ENCODE measurements at places on chromosomes 12 and 14. TPM values are rescaled to one million over a fixed set of nuclear protein-coding genes. Genes with fewer than 3 reads are reported as not detected.

The KRT75 gene
- polyA plus RNA-seq = not detected

The GDF11 gene
- 0.41 TPM for polyA plus RNA-seq

The LRRC9 gene
- not detected for polyA plus RNA-seq

The HRK gene
- 7.9 TPM for polyA plus RNA-seq

The LRIG3 gene
- not detected for polyA plus RNA-seq

The ATP5F1B gene
- 832 TPM for polyA plus RNA-seq

The SLCO1B1 gene
- not detected for polyA plus RNA-seq

DNA sequence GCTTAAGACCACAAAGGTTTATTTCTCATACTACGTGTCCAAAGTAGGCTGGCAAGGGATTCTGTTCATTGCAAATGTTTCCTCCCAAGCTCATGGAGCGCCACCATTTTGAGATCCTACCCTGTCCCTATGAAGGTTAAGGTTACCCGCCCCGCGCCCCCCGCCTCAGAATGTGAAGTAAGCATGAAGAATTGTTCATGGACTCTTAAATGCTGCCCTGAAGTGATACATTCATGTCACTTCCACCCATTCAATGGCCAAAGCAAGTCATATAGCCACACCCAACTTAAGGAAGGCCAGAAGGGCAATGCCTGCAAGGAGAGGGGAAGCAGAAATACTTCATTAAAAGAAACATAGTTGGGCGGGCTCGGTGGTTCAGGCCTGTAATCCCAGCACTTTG, 4.2 kb downstream of the TMEM253 start:
- peak overlapping the region; percentile 91 for H3K4me3 ChIP-seq
- peaks cover 14% of the 10 kb centered on the region for H3K4me1 ChIP-seq
- H3K27ac ChIP-seq = peak overlapping the region; percentile 81
- DNase-seq = no peak

DNA sequence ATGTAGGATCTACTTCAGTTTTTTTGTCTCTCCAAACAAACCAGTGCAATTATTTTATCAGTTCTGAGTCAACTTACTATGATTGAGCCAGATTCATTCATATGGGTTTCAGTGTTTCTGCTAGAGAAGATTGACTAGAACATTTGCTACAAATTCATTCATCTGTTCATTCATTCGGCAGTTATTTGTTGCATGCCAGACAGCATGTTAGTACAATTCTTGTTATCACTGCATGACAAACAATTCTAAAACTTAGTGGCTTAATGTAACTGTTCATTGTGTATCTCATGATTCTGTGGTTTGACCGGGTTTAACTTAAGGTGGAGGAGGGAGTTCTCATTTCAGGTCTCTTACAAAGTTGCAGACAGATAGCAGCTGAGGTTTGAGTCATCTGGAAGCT, 52.3 kb downstream of the POLR3B start:
- peaks cover 21% of the 10 kb centered on the region for H3K36me3 ChIP-seq
- no peak overlapping the region for H3K27ac ChIP-seq
- H3K4me1 ChIP-seq = no peaks in the 10 kb centered on the region
- no peaks in the 10 kb centered on the region for H3K27me3 ChIP-seq
- no peak overlapping the region for H3K4me3 ChIP-seq

DNA sequence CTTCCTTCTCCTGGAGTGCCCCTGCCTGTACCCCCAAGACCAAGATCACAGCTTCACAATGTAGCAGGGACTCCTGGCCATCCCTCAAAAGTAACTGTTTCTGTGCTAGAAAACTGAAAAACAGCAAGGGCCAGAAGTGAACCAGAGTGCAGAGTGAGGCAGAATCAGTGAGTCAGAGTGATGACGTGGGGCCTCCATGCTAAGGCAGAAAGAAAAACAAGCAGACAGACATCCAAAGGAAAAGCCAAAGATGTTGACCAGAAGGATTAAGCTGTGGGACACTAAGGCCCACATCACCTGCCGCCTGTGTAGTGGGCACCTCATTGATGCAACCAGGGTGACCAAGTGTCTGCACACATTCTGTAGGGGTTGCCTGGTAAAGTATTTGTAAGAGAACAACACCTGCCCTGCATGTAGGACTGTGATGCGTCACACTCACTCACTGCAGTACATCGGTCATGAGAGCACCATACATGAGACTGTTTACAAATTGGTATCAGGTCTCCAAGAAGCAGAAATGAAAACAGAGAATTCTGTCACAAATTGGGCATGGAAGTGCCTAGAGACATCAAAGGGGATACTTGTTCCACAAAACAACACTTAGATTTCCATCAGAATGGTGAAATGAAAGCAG, 51.2 kb downstream of the ARMH4 start:
- H3K27me3 ChIP-seq = peaks cover 10% of the 10 kb centered on the region
- H3K4me3 ChIP-seq = no peak overlapping the region

DNA sequence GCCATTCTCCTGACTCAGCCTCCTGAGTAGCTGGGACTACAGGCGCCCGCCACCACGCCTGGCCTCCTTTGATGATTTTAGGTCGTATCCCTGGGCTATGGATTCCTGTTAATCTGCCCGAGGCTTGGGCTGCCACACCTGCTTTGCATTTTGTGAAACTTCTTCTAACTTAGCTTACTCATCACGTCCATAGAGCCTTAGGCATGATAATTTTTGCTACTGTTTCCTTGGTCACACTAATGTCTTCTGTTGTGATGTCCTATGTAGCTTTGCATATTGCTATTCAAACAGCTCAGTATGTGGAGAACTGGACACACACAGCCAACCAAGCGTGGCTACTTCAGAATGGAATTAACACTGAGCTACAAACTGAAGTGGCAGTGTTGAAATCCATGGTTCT, 47.5 kb upstream of the DDX11 start:
- no peaks in the 10 kb centered on the region for H3K36me3 ChIP-seq
- no peak overlapping the region for H3K27ac ChIP-seq
- no peaks in the 10 kb centered on the region for H3K27me3 ChIP-seq
- DNase-seq = no peak
- H3K4me1 ChIP-seq = no peaks in the 10 kb centered on the region
- H3K4me3 ChIP-seq = no peak overlapping the region

GRCh38 chr12:57718641-57719528, 19.7 kb downstream of the AGAP2 start:
- H3K27ac ChIP-seq = no peak overlapping the region
- no peaks in the 10 kb centered on the region for H3K27me3 ChIP-seq
- peaks cover 17% of the 10 kb centered on the region for H3K36me3 ChIP-seq
- H3K4me1 ChIP-seq = peaks cover 15% of the 10 kb centered on the region

DNA sequence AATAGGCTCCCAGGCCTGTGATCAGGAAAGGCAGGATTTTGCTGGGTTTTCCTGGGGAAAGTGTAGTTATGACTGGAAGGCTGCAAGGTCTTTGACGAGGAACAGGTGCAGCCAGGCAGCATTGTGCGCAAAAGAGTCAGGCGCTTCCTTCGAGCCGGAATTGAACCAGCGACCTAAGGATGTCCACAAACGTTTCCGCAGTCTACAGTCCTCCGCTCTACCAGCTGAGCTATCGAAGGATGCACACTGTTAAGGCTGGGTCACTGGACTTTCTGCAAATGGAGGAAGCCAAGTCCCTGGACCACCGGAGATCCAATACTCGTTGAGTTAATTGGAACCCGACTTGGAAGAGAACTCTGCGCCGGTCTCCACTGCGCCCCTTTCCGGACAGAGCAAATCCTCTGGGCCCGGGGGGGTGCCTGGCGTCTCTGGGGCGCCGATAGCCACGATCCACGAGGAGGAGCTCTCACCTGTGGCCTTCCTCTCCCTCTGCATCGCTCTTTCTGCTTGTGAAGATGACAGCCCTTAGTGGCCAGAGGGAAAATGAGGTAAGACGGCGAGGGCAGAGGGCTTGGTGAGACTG, 18.4 kb upstream of the OR6S1 start:
- peaks cover 32% of the 10 kb centered on the region for H3K4me1 ChIP-seq
- peaks cover 36% of the 10 kb centered on the region for H3K27me3 ChIP-seq
- H3K27ac ChIP-seq = no peak overlapping the region
- no peak overlapping the region for H3K4me3 ChIP-seq
- peaks cover 8% of the 10 kb centered on the region for H3K36me3 ChIP-seq

GRCh38 chr14:24785698-24786097, 151.7 kb upstream of the GZMB start:
- H3K36me3 ChIP-seq = no peaks in the 10 kb centered on the region
- DNase-seq = no peak
- no peaks in the 10 kb centered on the region for H3K4me1 ChIP-seq
- H3K4me3 ChIP-seq = no peak overlapping the region
- H3K27ac ChIP-seq = no peak overlapping the region
- H3K27me3 ChIP-seq = peaks cover 12% of the 10 kb centered on the region

DNA sequence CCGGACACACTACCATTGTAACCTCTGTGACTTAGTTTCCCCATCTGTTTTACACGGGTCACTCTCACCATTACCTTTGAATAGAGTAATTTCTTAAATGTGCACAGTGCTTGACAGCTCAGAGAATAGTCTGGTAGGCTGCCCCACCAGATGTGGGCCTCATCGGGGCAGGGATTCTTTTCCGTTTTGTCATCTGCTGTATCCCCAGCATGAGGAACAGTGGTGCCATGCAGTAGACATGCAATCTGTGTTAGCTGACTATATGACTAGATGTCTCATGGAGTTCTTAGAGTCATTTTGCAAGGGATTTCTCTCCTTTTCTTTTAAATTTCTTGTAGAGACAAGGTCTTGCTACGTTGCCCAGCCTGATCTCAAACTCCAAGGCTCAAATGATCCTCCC, 44.9 kb upstream of the PLEKHG3 start:
- H3K4me3 ChIP-seq = peak overlapping the region; percentile 36
- H3K36me3 ChIP-seq = no peaks in the 10 kb centered on the region
- H3K27me3 ChIP-seq = peaks cover 50% of the 10 kb centered on the region
- H3K4me1 ChIP-seq = peaks cover 7% of the 10 kb centered on the region

DNA sequence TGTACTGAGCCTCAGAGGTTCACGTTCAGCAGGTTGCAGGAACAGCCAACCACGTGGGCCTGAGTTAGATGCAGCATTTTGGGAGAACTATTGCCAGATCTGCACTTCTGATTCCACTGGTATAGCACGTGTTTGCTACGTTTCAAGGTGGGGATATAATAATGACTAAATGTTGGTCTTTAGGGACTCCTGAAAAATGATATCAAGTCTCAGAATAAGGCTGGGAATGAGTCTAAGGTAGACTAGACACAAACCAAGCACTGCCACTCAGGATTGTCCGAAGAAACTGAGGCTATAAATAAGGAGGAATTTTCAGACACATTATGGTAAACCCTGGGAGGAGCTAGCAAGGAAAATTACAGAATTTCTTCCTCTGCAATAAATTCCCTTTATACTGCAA, 98.1 kb downstream of the ESR2 start:
- H3K27me3 ChIP-seq = no peaks in the 10 kb centered on the region
- H3K4me1 ChIP-seq = peaks cover 43% of the 10 kb centered on the region
- H3K36me3 ChIP-seq = peaks cover 6% of the 10 kb centered on the region
- DNase-seq = no peak

DNA sequence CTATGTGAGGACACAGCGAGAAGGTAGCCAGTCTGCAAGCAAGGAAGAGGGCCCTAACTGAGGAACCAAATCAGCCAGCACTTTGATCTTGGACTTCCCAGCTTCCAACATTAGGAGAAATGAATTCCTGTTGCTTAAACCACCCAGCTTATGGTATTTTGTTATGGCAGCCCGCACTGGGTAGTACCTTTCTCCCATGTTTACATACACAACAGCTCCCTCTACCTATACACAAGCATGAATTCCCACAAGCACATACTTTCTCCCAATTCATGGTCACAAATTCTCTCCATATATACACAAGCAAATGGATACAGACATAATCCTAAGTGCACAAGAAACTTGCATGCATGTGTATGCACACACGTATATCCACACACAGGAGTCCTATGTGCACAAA, 7.4 kb downstream of the ITGB7 start:
- H3K27me3 ChIP-seq = no peaks in the 10 kb centered on the region
- H3K27ac ChIP-seq = peak overlapping the region; percentile 52
- peaks cover 47% of the 10 kb centered on the region for H3K4me1 ChIP-seq
- peak overlapping the region; percentile 73 for H3K4me3 ChIP-seq
- H3K36me3 ChIP-seq = no peaks in the 10 kb centered on the region

DNA sequence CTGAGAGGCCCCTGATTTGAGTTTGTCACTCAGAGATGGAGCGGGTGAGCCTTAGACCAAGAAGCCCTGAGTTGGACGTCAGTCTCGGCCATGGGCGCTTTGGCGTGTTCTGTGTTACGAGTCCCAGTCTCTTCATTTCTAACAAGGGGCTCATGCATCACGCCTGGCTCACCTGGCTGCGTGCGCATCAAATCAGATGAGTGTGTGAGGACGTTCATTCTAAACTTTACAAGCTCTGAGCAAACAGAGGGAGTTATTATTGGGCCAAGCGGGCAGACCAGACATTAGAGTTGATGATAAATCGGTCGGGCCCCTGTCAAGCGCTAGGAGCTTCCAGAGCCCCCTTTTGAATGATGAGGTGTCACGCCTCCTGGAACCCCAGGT, 117.2 kb downstream of the CALM1 start:
- no peak for DNase-seq
- peaks cover 4% of the 10 kb centered on the region for H3K27me3 ChIP-seq
- no peak overlapping the region for H3K4me3 ChIP-seq
- H3K36me3 ChIP-seq = no peaks in the 10 kb centered on the region
- no peak overlapping the region for H3K27ac ChIP-seq
- peaks cover 5% of the 10 kb centered on the region for H3K4me1 ChIP-seq

DNA sequence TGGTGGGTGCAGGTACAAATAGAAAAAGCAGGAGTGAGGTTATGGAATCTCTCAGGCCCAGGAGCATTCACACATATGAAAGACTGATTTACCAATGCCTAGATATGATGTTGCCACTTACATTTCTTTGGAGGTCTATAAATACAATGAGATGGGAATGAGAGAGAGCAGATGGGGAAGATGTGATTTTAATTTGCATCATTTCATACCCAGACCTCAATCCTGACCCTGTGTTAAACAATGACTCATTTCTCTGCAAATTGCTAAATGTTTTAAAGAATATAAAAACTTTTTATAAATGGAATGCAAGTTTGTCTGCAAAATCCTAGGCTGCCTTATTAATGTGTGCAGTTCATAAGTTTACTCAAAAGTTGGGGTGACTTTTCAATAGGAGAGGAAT, 38.6 kb upstream of the GNG2 start:
- H3K27me3 ChIP-seq = peaks cover 16% of the 10 kb centered on the region
- no peak for DNase-seq

DNA sequence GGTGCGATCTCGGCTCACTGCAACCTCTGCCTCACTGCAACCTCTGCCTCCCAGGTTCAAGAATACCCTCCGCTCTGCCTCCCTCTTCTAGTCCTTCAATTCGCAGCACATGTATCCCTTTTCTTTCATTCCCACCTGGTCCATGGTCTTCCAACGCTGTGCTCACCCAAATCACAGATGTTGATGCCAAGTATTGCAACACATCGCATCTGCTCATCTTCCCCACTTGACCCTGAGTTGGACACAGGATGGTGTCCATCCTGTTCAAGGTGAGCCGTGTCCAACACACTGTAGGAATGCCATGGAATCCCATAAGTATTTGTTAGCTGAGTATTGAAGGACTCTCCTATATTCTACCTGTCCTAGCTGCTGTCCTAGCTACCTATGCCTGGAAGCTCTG, 50.6 kb upstream of the ETV6 start:
- no peaks in the 10 kb centered on the region for H3K36me3 ChIP-seq
- no peak overlapping the region for H3K4me3 ChIP-seq
- H3K27me3 ChIP-seq = peaks cover 8% of the 10 kb centered on the region

- H3K4me3 ChIP-seq = peak overlapping the region; percentile 98
- H3K36me3 ChIP-seq = no peaks in the 10 kb centered on the region
- peak overlapping the region; percentile 86 for H3K27ac ChIP-seq
- DNase-seq = no peak
- no peaks in the 10 kb centered on the region for H3K27me3 ChIP-seq
Observed at GRCh38 chr12:100141998-100142850, 450 bp downstream of the BLTP3B start.

GRCh38 chr14:101183376-101184103, 280.0 kb upstream of the RTL1 start:
- H3K27ac ChIP-seq = no peak overlapping the region
- H3K27me3 ChIP-seq = peaks cover 8% of the 10 kb centered on the region
- peaks cover 7% of the 10 kb centered on the region for H3K36me3 ChIP-seq
- DNase-seq = no peak
- H3K4me1 ChIP-seq = no peaks in the 10 kb centered on the region
